Hindlimb muscle (tissue), 1 donor: ENCODE measurements at places on chromosomes 5 and 9. TPM values are rescaled to one million over a fixed set of nuclear protein-coding genes. Genes with fewer than 3 reads are reported as not detected.

Gene C8G
- polyA plus RNA-seq: 0.90 TPM

GRCh38 chr5:67268231-67269021 is 71.8 kb upstream of the CD180 start:
- DNase-seq: peak; percentile 95

DNA sequence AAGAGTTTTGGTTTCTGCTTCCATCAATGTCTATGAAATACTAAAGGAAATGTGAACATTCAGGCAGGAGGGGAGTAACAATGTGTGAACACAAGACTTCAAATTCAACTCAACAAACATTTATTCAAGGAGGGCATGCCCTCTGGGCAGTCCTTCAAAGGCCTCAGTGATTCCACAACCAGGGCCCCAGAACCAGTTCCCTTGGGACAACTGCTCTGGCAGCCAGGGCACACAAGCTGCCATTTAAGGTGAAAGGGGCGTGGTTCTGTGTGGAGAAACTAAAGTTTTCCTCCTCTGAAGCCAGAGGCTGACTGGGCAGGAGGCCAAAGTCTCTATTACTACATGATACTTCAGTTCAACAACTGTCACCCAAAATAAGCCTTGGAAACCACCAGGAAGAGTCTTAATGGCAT is 3.2 kb downstream of the RBM18 start:
- peak; percentile 23 for DNase-seq

GRCh38 chr5:58972301-58972700 is 389.4 kb downstream of the RAB3C start:
- no peak for DNase-seq

DNA sequence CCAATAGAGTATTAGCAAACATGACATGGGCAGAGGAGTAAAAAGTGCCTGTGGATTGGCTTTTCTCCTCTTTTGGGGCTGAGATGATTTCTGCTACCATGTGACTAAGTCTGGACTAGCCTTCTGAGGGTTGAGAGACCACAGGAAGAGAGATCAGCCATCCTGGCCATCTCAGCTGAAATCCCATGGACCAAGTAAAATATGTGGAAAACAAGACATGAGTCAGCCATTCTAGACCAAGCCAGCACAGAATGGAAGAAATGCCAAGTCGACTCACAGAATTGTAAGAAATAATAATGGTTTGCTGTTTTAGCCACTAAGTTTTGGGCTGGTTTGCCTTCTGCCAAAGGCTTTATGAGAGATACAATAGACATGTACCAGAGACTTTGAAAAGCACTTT is 377.8 kb downstream of the CHSY3 start:
- no peak for DNase-seq

GRCh38 chr5:170740551-170741205 is 42.8 kb upstream of the GABRP start:
- no peak for DNase-seq

DNA sequence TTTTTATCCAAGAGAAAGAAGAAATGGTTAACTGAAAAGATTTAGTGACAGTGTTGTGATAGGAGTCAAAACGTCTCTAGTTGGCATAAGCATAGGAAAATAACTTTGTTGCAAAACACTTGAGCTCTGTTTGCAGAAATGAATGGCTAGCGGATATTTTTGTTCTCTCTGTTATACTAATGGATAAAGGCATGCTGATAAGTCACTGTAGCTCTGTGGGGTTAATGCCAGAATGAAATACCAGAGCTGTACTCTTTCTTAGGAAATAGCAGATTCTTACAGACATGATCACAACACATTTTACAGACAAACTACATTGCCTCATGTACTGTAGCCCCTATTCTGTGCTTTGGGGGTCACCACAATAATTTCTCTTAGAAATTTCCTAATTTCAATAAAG is 202.8 kb downstream of the DMRTA1 start:
- DNase-seq: no peak

- DNase-seq: peak; percentile 69
These were observed 2.0 kb upstream of the PHPT1 start for GRCh38 chr9:136847088-136847825.

Gene PLCXD3
- 0.03 TPM for polyA plus RNA-seq

DNA sequence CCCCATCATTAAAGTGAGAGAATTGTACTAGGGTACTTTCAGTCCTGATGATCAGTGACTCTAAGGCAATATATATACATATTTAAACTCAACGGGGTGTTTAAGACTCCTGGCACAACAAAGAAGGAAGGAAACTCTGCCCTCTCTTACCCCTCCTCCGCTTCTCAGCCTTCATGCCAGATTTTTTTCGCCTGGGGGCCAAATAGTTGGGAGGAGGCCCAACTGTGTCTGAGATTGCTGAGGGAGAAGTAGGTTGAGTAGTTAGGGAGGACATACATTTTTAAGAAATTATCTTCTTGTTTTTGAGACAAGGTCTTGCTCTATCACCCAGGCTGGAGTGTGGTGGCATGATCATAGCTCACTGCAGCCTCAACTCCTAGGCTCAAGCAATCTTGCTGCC is 127.7 kb upstream of the SHB start:
- no peak for DNase-seq

GRCh38 chr5:83253720-83254119 is 176.4 kb downstream of the XRCC4 start:
- DNase-seq: peak; percentile 7

GRCh38 chr5:56494300-56494731 is 261.2 kb upstream of the ANKRD55 start:
- peak; percentile 39 for DNase-seq

GRCh38 chr9:35984021-35984420 is 26.1 kb upstream of the OR2S2 start:
- DNase-seq: no peak

GRCh38 chr5:54325272-54325609 is 14.9 kb upstream of the ARL15 start:
- no peak for DNase-seq

- no peak for DNase-seq
These were observed 192.6 kb upstream of the ACTBL2 start for GRCh38 chr5:57675236-57675635.

DNA sequence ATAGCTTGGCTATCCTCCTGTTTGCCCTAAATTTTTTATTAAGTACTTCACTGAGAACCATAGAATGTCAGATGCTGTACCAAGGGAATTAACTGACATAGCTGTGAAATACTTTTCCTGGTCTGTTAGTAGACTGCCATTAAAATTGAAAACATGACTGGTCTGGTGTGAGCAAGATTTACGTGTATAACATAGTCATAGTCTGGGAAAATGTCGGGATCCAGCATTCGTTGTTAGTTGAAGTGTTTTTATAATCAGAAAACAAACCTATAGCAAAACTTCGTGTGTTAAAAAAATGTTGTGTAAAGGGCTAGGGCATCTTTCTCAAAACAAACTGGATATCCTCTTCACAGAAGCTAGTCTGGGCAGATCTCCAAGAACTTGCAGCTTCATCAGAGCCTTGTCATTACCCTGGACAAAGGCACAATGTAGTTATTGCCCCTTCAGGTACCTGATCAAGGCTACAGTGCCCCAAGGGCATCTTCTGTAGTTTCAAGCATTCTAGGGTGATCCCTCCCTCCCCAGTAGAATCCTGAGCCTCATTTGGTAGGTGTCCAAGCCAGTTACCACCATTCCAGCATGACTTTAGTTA is 454.2 kb upstream of the SGCD start:
- peak; percentile 21 for DNase-seq

GRCh38 chr5:129771058-129771838 is 23.4 kb downstream of the MINAR2 start:
- DNase-seq: peak; percentile 59

DNA sequence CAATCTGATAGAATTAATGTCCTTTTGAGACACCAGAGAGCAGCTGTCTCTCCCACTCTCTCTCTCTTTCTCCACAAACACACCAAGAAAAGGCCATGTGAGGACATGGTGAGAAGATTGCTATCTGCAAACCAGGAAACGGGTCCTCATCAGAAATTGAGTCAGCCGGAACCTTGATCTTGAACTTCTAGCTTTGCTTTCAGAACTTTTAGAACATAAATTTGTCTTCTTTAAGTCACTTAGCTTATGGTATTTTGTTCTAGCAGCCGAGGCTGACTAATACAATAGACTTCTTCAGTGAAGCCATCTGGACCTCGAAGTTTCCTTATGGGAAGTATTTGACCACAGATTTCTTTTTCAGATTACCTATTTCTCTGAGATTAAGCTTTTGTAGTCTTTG is 18.1 kb downstream of the NEUROG1 start:
- no peak for DNase-seq

- DNase-seq: no peak
These were observed 4.1 kb downstream of the SLC23A1 start for GRCh38 chr5:139378941-139379361.

Gene AQP7
- 6.4 TPM for polyA plus RNA-seq

- DNase-seq: peak; percentile 99
These were observed at the start of gene ZBTB5 for GRCh38 chr9:37465249-37466036. Gene ZBTB5 (minus strand): TSS chr9:37465450. CDS start chr9:37442551, 22,899 bp downstream.

- DNase-seq: no peak
These were observed 167.9 kb upstream of the VLDLR start for GRCh38 chr9:2453701-2454100.

DNA sequence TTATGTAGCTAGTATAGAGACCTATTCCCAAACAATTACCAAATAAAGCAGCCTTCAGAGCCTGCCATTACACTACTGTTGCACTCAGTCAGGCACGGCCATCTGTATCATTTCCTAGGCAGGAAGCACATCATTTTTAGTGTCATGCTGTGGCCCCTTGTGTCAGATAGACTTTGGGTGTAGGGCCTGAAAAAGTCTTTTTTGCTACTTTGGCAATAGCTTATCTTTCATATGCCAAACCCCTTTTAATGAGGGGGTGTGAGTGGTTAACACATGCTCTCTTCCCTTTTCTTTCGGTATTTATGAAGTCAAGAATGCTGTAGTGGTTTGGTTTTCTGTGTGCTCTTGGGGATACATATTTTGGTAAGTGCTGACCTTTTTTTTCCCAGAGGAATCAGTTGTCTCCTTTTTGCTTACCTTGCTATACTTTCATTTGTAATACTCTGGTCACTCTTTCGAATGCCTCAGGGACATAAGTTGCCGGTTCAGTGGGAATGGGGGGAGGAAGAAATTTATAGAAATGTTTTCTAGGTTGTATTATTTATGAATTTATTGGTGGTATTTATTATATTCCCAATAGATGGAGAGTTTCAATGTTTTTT is 209.8 kb downstream of the CSNK1G3 start:
- no peak for DNase-seq

Gene CDC37L1
- polyA plus RNA-seq: 24.4 TPM

Gene ADGRV1
- 1.1 TPM for polyA plus RNA-seq

Gene LCN12
- 0.67 TPM for polyA plus RNA-seq

DNA sequence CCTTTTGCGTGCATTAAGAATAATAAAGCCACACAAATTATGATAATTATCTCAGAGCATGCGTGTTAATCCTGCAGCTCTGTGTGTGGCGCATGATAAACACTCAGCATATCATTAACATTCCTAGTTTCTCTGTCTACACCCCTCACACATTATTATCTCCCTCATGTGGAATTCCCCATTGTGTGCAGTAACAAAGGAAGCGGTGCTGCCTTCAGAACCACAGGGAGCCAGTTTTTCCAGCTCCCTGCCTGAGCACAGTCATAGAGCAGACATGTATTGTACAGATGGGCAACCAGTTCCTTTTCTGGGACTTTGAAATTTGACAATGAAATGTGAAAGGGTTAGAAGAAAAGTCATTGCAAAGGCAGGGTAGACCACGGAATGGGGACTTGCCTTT is 1365.5 kb upstream of the CDH9 start:
- no peak for DNase-seq

Gene TERT
- polyA plus RNA-seq: not detected

- no peak for DNase-seq
These were observed 410.9 kb upstream of the TRPC7 start for GRCh38 chr5:136776022-136776927.

GRCh38 chr9:79568337-79569101 is 3.2 kb upstream of the TLE4 start:
- no peak for DNase-seq

GRCh38 chr5:40437452-40437861 is 242.3 kb upstream of the PTGER4 start:
- no peak for DNase-seq

GRCh38 chr5:154970759-154971158 is 29.9 kb downstream of the MRPL22 start:
- DNase-seq: no peak

DNA sequence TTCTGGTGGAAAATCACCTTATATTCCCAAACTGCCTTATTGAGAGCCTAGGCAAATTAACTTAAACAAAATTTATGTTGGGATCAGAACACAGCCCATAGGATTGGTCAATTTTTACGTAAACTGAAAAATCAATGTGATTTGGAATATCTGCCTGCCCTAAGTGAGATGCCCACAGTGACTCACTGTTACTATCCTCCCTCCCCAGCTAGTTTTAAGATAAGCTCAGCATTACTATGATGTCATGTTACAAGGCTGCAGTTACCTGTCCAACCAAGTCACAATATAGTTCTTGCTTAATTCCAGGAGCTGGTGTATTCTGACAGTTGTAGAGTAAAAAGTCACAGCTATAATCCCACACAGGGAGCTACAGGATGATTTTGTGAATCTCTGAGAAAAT is 23.1 kb downstream of the SKP1 start:
- no peak for DNase-seq

GRCh38 chr5:139946006-139946405 is 97.1 kb downstream of the NRG2 start:
- DNase-seq: no peak

GRCh38 chr9:86859056-86859455 is 88.2 kb downstream of the GAS1 start:
- no peak for DNase-seq

DNA sequence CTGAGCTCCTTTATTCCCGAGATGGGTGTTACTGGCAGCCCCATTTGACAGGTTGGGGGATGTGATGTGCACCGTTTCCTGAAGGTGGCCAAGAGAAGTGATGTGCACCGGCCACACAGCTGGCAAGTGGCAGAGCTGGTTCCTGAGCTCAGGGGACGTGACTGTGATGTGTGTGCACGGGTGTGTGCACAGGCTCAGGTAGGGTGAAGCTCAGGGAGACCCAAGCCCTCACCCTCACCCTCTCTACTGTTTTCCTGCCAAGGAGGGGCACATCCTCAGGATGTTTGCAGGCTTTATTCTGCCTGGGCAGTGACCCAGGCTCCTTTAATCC is 56.6 kb downstream of the WWC1 start:
- DNase-seq: no peak

DNA sequence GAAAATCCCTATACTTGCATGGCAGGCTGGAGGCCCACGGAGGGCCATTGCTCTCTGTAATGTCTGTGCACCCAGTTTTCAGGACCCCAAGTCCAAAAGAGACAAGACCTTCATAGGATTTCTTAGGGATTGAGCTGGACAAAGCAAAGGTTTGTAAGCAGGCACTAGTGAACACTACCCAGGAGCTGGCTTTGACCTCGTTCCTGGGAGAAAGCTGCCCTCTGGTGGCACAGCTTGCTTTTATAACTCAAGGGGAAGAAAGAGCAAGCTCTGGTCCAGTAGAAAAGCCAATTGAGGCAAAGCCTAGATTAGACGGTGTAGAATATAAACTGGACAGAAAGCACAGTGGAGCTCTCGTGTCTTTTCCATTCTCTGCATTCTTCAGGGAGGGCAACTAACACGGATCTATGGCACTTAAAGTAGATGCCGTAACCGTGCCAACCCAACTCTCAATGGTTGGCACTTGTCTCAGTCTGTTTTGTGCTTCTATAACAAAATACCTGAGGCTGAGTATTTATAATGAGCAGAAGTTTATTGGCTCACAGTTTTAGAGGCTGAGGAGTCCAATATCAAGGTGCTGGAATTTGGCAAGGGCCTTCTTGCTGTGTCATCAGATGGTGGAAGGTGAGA is 7.9 kb downstream of the GABRP start:
- peak; percentile 58 for DNase-seq

Gene DRD1
- polyA plus RNA-seq: not detected

- no peak for DNase-seq
These were observed 171.0 kb downstream of the ARRDC3 start for GRCh38 chr5:91211997-91212713.

- no peak for DNase-seq
These were observed 1461.4 kb upstream of the CDH9 start for GRCh38 chr5:28499766-28500290.
